Activated naive CD8-positive, alpha-beta T cell treated with anti-CD3 and anti-CD28 coated beads, Interleukin-2, amount 10 ng/mL, durations not matched to agents 7 days and 5 days (primary cell): ENCODE measurements at places on chromosomes 5 and 9. TPM values are rescaled to one million over a fixed set of nuclear protein-coding genes. Genes with fewer than 3 reads are reported as not detected.

The STARD4 gene
- total RNA-seq = 47.1 TPM

The KIF20A gene
- 51.0 TPM for total RNA-seq

The PCYOX1L gene
- total RNA-seq = 35.7 TPM

DNA sequence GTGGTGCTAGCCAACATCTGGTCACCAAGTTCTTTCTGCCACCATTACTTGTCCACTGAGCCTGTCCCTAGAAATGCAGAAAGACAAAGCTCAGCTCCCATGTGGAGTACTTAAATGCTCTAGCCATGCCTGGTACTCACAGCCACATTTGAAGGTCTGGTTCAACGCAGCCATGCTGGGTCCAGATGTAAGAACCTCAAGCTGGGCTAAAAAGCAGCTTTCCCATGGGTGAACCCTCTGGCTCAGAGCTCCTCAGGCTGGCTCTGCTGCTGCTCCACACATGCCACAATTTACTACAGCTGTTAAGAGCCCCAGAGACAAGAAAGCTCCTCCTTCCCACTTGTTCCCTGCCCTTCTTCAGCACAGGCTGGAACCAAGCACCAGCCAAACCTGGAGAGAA, 97.1 kb upstream of the LRRTM2 start:
- no peak for DNase-seq

GRCh38 chr9:105299190-105299854, 54.9 kb downstream of the SLC44A1 start:
- no peak for DNase-seq

- DNase-seq = no peak
Measured at GRCh38 chr9:6113312-6113711, 97.9 kb upstream of the RANBP6 start.
